ENCODE measurements at places on chromosomes 1 and 21.

DNA sequence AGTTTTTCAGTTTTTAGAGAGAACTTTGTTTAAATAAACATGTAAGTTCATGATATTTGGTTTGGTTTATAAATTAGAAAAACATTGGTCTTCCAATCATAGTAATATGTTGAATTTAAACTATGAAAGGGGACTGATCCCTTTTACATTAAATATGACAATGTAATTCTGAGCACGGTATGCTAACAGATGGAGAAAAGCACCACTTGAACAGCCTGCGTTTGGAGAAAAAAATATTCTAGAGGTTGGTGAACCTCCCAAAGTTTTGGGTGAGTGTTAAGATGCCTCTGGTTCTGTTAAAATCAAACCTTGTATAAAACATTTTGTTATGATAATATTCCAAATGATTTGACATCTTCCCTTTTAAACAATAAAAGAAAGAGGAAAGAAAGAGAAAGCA is 123.9 kb downstream of the SDCCAG8 start:
- no peak overlapping the region for H3K4me3 ChIP-seq
- no peak for DNase-seq
- no peaks in the 10 kb centered on the region for H3K27me3 ChIP-seq
- no peaks in the 10 kb centered on the region for H3K36me3 ChIP-seq

GRCh38 chr1:75461808-75462325 is 149.0 kb downstream of the SLC44A5 start:
- no peaks in the 10 kb centered on the region for H3K36me3 ChIP-seq
- H3K27me3 ChIP-seq = no peaks in the 10 kb centered on the region
- no peak overlapping the region for H3K4me3 ChIP-seq
- no peak for DNase-seq
- H3K27ac ChIP-seq = no peak overlapping the region

- no peak for DNase-seq
- H3K27me3 ChIP-seq = no peaks in the 10 kb centered on the region
- H3K36me3 ChIP-seq = no peaks in the 10 kb centered on the region
- H3K4me1 ChIP-seq = no peaks in the 10 kb centered on the region
- no peak overlapping the region for H3K27ac ChIP-seq
These were observed 123.8 kb upstream of the CHRM3 start for GRCh38 chr1:239262538-239262937.

- peak overlapping the region; percentile 48 for H3K4me3 ChIP-seq
- DNase-seq = peak; percentile 94
- peak overlapping the region; percentile 50 for H3K27ac ChIP-seq
- no peaks in the 10 kb centered on the region for H3K27me3 ChIP-seq
These were observed 28.8 kb downstream of the SHISA4 start for GRCh38 chr1:201917362-201918033.

DNA sequence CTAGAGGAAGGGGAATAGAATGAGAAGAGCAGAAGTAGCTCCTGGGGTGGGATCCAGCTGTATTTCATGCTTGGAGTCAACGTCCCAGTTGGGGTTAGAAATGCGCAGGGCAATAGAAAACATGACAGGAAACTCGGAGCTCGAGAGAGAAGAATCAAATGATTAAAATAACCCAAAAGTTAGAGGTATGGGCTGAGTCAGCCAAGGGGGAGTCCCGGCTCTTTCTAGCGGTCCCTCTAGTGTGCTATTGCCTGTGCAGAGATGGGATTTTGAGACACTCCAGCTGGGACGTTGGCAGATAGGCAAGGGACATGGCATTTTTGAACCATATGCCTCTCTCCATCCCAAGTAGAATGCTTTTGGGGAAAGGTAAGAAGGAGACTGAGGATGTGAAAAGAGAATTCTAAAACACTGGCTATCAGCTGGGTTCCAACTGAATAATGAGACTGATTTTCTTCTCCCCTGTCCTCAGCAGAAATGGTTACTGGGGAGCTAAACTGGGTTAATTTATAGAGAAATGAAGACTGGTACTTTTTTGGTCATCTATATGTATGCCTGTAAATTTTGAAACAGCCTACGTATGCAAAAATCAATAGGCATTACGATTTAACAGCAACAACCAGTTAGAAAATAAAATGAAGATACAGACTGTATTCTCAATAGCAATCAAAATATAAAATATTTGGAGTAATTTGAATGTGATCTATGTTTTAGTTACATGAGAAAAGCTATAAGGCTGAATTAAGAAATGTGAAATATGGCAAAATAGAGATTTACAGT is 7.0 kb upstream of the VPS26C start:
- H3K27ac ChIP-seq = no peak overlapping the region
- no peaks in the 10 kb centered on the region for H3K36me3 ChIP-seq
- peaks cover 4% of the 10 kb centered on the region for H3K4me1 ChIP-seq
- H3K27me3 ChIP-seq = no peaks in the 10 kb centered on the region

DNA sequence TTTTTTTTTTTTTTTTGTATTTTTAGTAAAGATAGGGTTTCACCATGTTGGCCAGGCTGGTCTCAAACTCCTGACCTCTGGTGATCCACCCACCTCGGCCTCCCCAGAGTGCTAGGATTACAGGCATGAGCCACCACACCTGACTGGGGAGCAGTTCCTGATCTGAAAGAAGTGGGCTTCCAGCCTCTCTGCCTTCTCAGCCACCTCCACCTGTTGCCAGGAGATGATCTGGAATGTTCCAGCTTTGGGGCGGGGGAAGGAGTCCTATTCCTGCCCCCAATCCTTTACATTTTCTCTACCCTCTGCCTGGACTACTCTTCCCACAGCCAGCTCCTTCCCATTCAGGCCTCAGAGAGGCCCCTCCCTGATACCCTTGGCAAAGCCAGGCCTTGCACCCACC is 28.1 kb downstream of the RAP1GAP start:
- DNase-seq = no peak
- H3K27me3 ChIP-seq = peaks cover 54% of the 10 kb centered on the region
- no peaks in the 10 kb centered on the region for H3K36me3 ChIP-seq
- H3K4me3 ChIP-seq = no peak overlapping the region

- no peaks in the 10 kb centered on the region for H3K27me3 ChIP-seq
- no peaks in the 10 kb centered on the region for H3K36me3 ChIP-seq
- H3K4me1 ChIP-seq = no peaks in the 10 kb centered on the region
These were observed 9.6 kb downstream of the SH3BGR start for GRCh38 chr21:39461419-39461818.

DNA sequence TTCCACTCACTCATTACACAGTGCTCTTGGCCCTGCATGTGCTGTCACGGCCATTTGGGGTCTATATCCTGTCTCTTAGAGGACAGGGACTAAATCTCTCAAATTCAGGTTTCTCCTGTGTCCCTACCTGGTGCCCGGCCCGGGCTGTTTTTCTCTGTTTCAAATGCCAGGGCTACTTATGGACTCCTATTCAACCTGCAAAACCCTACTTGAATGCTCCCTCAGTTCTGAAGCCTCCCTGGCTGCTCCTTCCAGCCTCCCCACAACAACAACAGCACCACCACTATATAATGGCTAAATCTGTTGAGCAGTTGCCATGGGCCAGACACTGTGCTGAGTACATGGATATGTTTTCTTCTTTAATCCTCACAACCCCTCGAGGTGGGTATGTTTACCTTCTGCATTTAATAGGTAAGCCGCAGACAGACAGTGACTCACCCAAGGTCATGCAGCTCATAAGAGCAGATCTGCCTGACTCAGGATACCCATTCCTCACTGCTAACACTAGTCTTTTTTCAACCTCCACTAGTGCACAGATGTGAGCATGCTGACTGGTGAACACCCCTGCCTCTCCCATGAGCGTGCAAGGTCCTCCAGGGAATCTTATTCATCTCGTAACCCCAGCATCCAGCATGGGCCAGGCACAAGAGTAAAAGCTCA is 29.9 kb downstream of the DHRS3 start:
- peak; percentile 16 for DNase-seq
- no peaks in the 10 kb centered on the region for H3K27me3 ChIP-seq
- no peak overlapping the region for H3K27ac ChIP-seq
- peaks cover 3% of the 10 kb centered on the region for H3K4me1 ChIP-seq

- no peak overlapping the region for H3K4me3 ChIP-seq
- H3K36me3 ChIP-seq = no peaks in the 10 kb centered on the region
- H3K27me3 ChIP-seq = peaks cover 56% of the 10 kb centered on the region
- H3K27ac ChIP-seq = no peak overlapping the region
- no peak for DNase-seq
- peaks cover 10% of the 10 kb centered on the region for H3K4me1 ChIP-seq
These were observed 21.1 kb downstream of the MEGF6 start for GRCh38 chr1:3590139-3590763.

- H3K4me3 ChIP-seq = no peak overlapping the region
- H3K27ac ChIP-seq = no peak overlapping the region
- peaks cover 50% of the 10 kb centered on the region for H3K27me3 ChIP-seq
- H3K4me1 ChIP-seq = peaks cover 21% of the 10 kb centered on the region
- no peaks in the 10 kb centered on the region for H3K36me3 ChIP-seq
These were observed 13.5 kb upstream of the COL16A1 start for GRCh38 chr1:31717341-31717740.

DNA sequence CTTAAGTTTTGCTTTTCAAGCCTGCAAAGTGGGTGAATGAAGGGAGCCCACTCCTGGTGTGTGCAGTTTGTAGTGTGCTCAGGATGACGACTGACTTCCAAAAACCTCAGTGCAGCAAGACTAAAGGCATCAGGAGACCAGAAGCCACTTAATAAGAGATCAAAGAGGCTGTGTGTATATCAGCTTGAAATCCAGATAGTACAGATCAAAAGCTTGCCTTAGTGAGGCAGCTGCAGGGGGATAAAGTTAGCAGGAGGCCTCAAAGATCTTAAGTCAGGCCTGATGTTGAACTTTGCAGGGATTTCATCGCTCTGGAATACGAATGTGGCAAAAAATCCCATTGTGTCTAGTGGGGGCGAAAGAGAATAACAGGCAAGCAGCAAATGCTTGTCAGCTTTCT is 99.8 kb downstream of the PATJ start:
- H3K4me1 ChIP-seq = peaks cover 3% of the 10 kb centered on the region
- no peak overlapping the region for H3K27ac ChIP-seq
- H3K27me3 ChIP-seq = no peaks in the 10 kb centered on the region
- H3K36me3 ChIP-seq = no peaks in the 10 kb centered on the region
- no peak overlapping the region for H3K4me3 ChIP-seq

All from mesenchymal stem cell (in vitro differentiated cells and primary cell).